Central memory CD4-positive, alpha-beta T cell (primary cell): ENCODE measurements at places on chromosomes 5 and 9.

- no peak for DNase-seq
Observed at GRCh38 chr9:130756455-130757152, 63.0 kb downstream of the EXOSC2 start.

GRCh38 chr5:38453506-38453905 lies 102.9 kb downstream of the LIFR start:
- peak; percentile 81 for DNase-seq

DNA sequence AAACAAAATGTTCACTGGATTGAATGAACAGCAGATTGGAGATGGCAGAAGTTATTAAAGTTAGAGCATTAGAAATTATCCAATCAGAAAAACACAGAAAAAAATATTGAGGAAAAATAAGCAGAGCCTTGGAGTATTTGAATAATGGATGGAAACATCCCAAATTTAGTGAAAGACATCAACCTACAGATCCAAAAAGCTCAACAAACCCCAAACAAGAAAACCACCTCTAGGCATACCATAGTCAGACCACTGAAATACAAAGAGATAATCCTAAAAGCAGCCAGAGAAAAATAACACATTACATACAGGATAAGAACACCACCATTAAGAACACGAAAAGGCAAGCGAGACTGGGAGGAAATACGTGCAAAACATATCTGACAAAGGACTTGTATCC lies 5.2 kb downstream of the INIP start:
- no peak for DNase-seq

GRCh38 chr9:127942216-127943010 lies 4.8 kb upstream of the DPM2 start:
- peak; percentile 42 for DNase-seq

- DNase-seq = no peak
Observed at GRCh38 chr9:17723656-17724055, 144.8 kb downstream of the SH3GL2 start.

DNA sequence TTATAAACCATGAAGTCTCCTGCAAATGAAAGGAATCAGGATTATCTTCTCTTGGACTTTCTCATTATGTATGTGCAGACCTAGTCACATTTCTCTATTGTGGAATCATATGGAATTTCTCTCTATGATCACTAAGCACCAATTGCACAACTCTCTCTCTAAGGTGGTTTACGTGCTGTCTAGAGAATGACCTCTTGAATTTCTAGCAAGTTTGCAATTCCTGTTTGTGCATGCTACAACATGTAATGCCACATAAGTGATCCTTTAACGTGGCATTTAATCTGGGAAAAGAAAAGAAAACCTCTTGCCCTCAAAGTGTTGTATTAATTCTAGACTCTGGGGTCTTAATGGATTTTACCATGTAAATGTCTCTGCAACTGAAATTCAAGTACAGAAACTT lies 5.0 kb upstream of the PPP2R2B start:
- no peak for DNase-seq
